HS-5 (cell line): ENCODE measurements at places on chromosomes 5 and 9.
A peak's percentile ranks its signal among the peaks of the same experiment; 100 is the strongest.

DNA sequence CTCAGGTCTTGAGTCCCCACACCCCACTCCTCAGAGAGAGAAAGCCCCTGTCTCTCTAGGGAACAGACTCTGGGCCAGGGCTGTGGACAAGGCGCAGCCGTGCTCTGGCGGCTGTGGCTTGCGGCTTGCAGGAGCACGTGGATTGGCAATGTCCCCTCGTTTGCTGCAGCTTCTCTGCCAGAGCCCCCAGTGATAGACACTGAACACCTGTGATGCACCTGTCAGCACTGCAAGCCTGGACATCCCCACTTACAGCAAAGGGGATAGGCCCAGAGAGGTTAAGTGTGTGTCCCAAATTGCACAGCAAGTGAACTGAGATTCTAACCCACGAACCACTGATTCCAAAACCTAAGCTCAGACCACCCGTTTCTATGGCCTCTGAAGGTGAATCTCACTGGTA is 7.0 kb downstream of the GFI1B start:
- DNase-seq = no peak

GRCh38 chr5:35850967-35851680 is 5.6 kb upstream of the IL7R start:
- no peak for DNase-seq

DNA sequence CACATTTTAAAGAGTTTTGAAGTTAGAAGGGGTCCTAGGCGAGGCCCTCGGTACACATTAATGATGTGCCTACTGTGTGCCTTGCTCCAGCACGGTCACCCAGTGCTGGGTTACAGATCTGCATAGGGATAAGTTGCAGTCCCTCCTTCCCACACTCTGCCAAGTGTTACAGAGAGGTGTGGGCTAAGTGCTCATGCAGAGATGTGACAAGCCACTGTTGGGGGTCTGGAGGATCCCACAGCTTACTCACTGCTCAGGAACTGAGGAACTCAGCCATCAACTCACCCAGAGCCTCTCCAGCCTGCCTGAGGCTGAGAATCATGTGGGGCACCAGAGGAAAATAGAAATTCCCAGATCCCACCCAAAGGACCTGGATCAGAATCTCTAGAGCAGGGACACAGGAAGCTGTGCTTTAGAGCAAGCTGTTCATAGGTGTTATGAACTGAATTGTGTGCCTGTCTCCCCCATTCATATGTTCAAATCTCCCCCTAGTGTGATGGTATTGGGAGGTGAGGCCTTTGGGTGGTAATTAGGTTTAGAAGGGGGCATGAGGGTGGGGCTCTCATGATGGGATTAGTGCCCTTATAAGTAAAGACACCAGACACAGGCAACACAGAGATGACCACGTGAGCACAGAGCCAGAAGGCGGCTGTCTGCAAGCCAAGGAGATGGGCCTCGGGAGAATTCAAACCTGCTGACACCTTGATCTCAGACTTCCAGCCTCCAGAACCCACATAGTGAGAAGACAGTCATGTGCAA is 164.1 kb downstream of the HSD17B3 start:
- no peak for DNase-seq

DNA sequence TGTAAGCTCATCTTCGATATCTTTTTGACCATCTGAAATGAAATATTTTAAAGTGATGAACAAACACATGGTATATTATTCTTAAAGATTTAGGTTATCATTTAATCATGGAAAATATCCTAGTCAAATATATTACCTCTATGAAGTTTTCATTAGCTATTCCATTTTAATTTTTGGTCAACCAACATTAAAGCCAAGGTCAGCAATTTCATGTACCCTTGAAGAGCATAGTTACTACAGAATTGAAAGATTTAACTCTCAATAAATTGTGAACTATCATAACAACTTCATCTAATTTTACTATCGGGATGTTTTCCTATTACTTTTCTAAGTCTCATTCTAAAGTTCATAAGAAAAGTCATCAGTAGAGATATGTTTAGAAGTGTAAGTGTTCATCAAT is 492.6 kb downstream of the CTNND2 start:
- no peak for DNase-seq

GRCh38 chr9:33257276-33257675 is 7.2 kb downstream of the BAG1 start:
- DNase-seq = no peak

DNA sequence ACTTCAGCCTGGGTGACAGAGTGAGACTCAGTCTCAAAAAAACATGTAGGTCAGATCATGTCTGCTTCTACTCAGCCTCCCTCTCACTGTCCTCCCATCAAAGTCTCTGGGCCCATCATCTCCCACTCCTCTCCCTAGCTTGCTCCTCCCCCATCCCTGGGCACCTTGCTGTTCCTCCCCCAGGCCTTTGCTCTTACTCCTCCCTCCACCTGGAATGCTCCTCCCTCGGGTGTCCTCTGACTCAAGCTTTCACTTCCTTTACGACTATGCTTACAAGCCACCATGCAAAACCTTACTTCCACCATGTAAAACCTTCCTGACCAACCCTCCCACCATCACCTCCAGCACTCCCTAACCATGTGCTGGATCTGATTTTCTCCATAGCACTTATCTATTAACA is 51.5 kb downstream of the MTMR12 start:
- DNase-seq = no peak

- no peak for DNase-seq
These were observed 53.4 kb upstream of the CER1 start for GRCh38 chr9:14775917-14776316.

DNA sequence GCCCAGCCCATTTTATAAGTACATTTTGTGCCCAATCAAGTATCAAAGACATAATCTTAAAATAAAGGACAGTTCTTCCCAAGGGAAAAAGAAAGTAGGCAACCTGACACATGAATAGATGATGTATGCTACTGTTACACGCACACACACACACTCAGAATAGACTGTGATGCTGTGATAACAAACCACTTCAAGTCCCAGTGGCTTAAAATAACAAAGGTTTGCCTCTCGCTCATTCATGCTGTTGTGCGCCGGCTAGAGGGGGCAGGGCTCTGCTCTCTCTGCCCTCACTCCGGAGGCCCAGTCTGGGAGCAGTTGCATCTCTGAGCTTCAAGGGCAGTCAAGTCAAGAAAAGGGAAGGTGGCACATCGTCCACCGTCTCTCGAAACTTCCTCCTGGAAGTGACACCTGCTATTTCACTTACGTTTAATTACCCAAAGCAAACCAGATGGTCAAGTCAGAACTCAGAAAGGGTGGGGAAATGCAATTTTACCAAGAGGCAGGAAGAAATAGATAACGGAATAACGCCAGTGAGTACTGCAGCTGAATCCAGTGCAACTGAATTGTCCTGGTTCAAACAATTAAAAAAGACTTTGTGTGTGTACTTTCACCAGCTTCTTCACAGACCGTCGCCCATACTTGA is 43.3 kb downstream of the ANKRD33B start:
- no peak for DNase-seq

GRCh38 chr5:142114687-142115086 is 6.1 kb downstream of the NDFIP1 start:
- no peak for DNase-seq

- no peak for DNase-seq
These were observed 45.6 kb upstream of the IER5L start for GRCh38 chr9:129223551-129224208.

DNA sequence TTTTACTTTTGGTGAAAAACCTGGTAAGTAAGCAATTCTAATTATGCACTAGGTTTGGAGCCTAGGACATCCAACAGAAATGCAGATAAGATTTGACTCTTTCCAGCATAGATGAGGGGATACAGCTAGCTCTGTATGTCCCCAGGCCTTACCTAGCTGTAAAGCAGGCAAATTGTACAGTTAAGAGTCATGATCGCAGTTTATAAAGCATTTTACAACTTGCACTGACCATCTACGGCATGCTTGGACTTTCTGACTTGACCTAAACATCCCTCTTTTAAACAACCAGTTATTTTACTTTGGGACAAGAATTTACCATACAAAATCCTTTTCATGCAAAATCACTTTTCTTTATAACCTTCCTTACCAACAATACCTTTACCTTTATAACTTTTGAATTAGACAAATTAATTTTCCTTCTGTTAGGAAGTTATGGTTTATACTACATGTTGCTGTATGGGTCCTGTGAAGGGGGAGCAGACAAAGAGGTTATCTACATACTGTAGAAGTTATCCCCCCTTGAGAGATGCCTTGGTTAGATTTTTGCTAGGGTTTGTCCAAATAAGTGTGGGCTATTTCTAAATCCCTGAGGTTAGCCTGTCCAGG is 36.8 kb downstream of the FGD3 start:
- DNase-seq = peak; percentile 10

DNA sequence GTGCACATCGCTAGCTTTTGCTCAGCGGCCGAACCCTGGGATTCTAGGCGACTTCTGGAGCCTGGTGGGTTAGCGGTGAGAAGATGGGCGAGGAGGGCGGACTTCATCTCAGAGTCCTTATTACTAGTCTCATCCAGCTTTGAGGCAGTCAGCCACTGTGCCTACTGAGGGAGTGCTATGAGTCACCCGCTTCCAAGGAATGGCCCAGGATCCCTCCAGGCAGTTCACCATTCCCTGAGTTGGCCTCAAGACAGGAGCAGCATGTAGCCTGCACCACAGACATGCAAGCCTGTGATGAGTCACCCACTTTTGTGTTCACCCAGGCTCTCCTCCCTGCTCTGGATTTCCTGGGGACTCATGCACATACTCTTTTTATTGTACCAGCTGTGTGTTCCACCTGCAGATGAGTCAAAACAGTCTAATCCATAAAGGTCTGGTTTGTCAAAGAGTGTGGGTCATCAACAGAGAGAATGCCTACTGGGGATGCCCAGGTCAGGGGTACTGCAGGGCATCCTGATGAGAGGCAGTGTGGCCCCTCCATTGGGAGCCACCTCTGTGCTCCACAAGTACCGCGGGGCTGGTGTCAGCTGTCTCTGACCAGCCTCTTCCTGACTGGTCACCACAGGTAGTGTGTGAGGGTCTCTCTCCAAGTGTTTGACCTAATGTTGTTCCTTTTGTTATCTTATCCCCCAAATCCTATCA is 20.2 kb downstream of the SLC22A5 start:
- DNase-seq = peak; percentile 99

DNA sequence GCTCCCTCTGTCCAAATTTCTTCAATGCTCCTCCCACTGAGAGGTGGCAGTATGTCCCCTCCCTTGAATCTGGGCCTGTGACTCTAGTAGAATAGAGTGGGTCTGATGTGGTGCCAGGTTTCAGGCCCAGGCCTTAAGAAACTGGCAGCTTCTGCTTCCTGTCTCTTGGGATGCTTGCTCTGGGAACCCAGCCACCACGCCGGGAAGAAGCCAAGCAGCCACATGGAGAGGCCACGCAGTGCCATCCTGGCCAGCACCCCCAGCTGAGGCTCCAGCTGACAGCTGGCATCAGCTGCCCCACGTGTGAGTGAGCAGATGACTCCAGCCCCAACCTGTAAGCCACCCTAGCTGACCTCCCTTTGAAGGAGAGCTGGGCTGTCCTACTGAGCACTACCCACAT is 7.3 kb upstream of the TSPAN17 start:
- no peak for DNase-seq

DNA sequence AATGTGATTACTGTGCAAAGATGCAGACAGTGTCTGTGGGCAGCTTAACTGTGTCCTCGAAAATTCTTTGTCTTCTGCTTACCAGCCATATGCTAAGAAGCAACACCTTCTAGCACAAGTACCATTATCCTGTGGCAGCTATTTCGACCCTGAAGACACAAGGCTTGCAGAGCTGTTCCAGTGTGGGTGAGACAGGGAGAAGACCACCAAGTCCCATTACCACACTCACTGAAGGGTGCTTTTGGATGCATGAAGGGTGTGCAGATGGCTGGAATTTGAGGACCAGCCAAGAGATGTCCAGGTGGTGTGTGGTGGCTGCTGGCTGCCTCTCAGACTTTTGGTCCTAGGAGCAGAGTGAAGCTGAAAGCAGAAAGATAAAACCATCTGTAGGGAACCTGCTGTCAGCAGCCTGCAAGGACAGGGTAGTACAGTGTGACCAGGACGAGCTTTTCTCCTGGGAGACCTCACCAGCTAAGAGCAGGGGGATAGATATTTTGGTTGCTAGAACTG is 161.8 kb downstream of the ICE1 start:
- no peak for DNase-seq

- DNase-seq = no peak
These were observed 414.9 kb downstream of the ZSWIM6 start for GRCh38 chr5:61746831-61747575.

DNA sequence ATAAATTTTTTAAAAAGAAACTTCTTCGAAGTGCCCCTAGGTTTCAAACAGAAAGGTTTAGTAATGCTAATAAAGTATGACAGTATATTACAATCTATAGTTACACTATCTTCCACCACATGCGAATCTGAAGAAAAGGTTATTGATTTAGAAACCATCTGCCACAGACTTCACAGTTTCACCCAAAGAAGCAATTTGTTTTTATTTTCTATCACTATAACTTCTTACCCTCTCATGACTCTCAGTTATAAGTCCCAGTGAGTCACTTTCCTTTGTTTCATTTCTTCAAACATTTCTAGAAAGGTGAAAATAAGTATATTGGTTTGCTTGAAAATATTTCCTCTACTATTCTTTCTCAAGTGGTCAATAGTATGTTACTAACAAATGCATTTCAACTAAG is 93.6 kb downstream of the MCTP1 start:
- no peak for DNase-seq

GRCh38 chr5:150272531-150272930 is 17.0 kb downstream of the CAMK2A start:
- DNase-seq = no peak

GRCh38 chr5:122653087-122654017 is 121.5 kb upstream of the SNX2 start:
- DNase-seq = no peak

DNA sequence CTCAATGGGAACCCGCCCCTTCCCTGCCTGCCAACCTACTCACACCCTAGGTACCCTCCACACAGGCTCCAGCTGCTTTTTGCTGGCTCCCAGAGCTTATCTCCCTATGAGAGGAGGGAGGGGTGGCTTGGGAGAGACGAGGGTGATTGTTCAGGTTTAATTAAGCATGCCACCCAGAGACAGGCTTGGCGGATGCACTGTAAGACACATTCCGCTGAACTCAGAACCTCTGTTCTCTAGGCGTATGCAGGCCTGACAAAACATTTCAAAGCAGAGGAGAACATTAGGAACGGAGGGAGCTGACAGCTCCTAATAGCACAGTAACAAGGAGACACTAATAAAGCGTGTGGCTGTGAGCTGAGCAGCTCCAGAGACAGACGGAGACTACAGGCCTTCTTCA is 80.1 kb downstream of the TRIM32 start:
- no peak for DNase-seq

GRCh38 chr9:2086971-2087370 is 71.8 kb downstream of the SMARCA2 start:
- DNase-seq = no peak

DNA sequence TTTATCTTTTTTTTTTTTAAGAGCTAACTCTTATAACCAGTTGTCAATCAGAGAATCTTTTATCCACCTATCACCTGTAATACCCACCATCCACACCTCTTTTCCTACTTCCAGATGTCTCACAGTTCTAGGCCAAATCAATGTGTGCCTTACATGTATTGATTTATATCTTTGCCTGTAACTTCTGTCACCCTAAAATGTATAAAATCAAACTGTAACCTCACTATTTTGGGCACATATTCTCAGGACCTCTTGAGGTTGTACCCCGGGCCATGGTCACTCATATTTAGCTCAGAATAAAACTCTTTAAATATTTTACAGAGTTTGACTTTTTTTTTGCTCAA is 404.7 kb upstream of the RORB start:
- no peak for DNase-seq

GRCh38 chr5:17238521-17239041 is 21.1 kb downstream of the BASP1 start:
- peak; percentile 98 for DNase-seq
